Cardiac septum (tissue), 1 donor: ENCODE measurements at places on chromosomes 7 and 10.

GRCh38 chr7:83794829-83795228 is 145.9 kb upstream of the SEMA3E start:
- no peak for DNase-seq

GRCh38 chr10:52609626-52610240 is 162.9 kb downstream of the MBL2 start:
- no peak for DNase-seq

DNA sequence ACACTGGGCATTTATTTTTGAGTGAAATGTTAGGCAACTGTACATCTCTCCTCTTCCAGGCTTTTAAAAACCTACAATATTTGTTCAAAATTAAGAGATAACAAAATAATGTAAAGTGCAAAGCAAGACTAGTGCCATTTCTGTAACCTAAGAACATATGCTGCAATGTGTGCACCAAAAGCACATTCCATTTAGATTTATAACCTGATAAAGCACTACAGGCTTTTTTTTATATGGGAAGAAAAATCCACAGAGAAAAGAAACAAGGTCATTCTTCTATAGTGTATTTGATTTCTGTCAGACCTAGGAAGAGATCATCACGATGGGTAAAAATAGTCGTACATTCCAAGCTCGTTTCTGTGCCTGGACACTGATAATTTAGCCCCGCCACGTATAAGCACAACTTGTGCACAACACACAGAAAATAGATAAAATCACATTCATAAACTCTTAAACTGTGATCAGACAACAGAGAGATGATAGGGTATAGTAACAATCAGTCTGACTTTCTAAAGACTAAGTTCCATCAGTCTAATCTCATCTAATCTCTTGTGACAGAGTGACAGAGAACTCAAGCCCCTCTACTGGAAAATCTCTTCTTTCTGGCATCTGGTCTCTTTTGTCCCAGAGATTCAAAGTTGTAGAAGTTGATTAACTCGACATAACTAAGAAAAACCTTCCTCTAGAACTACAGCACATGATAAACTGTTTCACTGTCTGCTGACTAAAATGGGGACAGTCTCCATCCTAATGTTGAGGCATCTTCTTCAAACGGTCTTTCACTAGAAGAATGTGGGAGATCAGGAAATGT is 6.7 kb downstream of the LAMB1 start:
- DNase-seq, result no peak

DNA sequence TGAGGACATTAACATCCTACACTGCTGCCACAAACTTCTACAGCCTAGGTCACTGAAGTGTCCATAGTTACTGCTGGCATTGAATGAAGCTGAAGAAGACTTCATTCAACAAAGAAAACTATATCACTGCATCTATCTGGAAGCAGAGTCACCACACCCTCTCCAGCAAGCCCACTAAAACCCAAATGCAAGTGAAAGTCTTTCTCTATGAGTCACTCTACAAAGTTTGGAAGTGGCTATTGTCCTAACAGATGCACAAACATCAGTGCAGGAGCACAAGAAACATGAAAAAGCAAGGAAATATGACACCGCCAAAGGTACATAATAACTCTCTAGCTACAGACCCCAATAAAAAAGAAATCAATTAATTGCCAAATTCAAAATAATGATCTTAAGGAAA is 43.5 kb upstream of the CAMK2B start:
- no peak for DNase-seq

DNA sequence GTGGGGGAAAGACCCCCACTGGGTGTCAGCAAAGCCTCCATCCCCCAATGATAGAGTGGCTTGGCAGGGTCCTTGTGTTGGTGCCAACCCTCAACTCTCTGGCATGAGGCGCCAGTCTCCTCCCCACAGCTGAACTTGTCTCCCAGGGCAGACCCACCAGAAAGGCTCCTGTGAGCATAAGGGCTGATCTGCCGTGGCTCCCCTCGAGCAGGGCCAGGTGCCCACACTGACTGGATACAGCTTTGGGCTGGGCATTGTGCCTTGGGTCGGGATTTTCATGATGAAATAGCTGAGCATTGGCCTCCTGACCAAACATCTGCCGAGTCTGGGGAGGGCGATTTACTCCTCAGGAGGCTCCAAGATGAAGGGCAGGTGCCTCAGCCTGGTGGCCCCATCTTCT is 68.1 kb upstream of the NPTX2 start:
- no peak for DNase-seq

GRCh38 chr10:132987671-132988571 is 45.6 kb upstream of the CFAP46 start:
- no peak for DNase-seq

DNA sequence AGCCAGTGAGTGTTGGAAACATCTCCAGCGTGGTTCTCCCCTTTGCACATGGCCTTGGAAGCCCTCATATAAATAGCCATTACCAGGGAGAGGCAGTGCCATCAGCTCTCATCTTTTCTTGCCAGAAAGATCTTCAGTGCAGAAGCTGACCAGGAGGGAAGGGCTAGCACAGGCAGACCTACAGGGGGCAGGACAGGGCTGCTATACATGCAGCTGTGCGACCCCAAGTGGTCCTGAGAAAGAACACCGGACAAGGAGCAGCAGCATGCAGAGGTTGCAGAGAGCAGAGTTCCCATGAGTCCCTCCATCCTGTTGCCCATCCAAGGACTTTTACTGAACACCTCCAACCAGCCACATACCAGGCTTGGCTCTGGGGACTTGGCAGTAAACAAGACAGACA is 17.1 kb downstream of the GRID1 start:
- peak; percentile 49 for DNase-seq

- no peak for DNase-seq
Observed at GRCh38 chr7:101173752-101174244, 6.3 kb downstream of the NAT16 start.

GRCh38 chr10:48289501-48290238 is 15.2 kb upstream of the FRMPD2 start:
- DNase-seq, result no peak

- no peak for DNase-seq
Observed at GRCh38 chr10:96532523-96532922, 18.8 kb upstream of the TLL2 start.

DNA sequence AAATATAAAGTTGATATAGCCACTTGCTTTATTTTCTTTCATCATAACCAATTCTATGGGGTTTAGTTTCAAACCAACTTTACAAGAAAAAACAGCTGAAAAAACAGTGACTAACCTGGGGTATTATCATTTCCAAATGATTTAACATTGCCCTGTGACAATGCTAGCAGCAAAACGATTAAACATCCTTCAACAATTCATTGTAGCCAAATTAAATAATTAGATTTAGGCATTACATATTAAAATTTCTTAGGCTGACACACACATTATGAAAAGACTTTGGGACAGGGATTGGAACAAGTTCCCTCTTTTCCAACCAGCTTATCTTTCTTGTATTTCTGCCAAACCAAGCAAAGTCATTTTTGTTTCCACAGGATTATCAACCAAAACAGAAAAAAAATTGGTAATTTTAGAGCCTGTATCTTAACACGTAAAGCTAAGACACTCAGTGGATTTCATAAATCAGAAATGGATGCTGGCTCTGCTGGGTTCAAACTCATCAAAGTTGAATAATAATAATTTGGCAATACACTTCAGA is 84.0 kb downstream of the SEMA3D start:
- DNase-seq, result no peak

GRCh38 chr10:109428775-109429491 is 494.4 kb downstream of the XPNPEP1 start:
- no peak for DNase-seq

DNA sequence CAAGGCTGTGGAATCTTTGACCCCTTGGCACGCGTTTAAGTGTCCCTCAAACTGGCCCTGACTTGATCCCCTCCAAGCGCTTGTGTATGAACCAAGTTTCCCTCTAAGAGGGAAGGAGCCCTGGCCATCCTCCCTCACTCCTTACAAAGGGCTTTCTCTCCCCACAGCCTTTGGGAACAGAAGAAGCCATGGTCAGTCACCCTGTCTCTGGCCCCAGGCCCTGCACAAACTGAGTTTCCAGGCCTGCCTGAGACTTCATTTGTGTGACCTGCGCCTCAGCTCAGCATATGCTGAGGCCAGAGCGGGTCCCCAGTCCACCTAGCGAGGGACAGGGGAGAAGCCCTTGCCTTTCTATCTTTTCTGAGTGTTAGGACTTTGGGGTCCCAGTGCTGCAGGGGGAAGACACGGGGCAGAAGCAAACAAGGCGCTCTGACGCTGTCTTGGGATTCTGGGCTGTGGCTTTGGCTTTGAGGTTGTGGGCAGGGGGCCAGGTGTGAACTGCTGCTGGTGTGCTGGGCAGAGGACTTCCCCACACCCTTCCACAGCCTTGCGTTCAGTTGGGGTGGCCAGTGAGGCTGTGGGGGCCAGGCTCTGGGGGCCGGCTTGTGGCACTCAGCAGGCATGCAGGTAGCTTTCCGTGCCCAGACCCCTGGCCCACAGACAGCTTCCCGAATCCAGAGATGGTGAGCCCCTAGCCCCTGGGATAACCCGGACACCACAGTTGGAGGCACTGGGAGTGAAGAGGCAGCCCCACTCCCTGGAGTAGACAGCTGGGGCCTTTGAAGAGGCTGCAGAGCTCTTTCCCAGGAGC is 1.5 kb downstream of the RET start:
- no peak for DNase-seq
